ENCODE measurements at places on chromosomes 5 and 9.

DNA sequence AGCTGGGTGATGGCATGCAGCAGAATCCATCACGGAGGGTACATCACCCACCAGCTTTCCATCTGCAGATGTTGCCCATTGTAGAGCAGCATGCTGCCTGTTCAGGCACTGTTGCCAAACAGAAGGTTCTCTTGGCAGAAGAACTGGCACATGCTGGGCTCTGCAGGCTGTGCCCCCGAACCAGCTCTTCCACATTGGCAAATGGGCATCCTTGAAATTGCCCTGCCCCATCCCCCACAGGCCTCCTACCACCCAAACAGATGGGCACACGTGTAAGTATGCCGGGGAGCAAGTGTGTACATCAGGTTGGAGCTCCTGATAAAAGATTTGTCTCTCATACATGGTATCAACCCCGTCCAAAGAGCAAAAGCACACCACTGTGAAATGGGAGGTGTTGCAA, 220.3 kb upstream of the TAS2R1 start:
- no peak for DNase-seq

- no peak for DNase-seq
Measured at GRCh38 chr9:26266146-26266793, 588.0 kb upstream of the TUSC1 start.

GRCh38 chr9:32928145-32928763, 73.2 kb downstream of the APTX start:
- DNase-seq: no peak

DNA sequence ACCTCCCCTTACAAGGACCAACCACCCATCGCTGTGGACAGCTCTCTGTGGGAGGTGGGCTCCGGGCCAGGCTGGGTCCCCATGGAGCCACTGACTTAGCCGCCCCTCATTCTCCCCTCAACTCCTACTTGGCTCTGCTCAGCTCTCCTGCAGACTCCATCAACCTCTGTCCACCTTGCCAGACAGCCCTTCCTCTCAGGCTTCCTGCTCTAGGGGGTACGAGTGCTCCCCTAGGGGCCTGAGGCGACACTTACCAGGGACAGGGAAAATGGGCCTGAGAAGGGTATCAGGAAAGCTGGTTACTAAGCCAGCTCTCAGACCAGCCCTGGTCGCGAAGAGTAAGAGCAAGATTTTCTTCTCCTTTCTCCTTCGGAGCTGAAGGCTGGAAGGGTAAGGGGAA, 43.9 kb downstream of the SHB start:
- no peak for DNase-seq

DNA sequence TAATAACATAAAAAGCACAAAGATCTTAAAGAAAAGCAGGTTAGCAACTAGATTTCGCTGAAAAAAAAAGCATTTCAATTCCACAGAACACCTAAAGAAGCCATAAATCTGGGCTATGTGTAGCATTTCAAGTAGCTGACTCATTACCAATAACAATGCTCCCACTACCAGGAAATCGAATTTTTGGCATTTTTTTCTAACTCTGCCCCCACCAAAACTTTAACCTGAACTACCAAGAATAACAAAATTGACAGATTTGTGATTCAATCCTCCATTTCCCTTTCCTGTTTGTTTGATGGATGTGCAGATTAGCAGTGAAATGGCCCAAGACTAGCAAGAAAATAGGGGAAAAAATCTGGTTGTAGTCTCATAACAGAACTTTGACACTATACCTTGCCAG, 180.2 kb downstream of the RASEF start:
- DNase-seq: no peak

GRCh38 chr5:179273441-179274145, 71.7 kb downstream of the ADAMTS2 start:
- no peak for DNase-seq

- DNase-seq: no peak
Measured at GRCh38 chr5:5770825-5771224, 348.3 kb downstream of the ICE1 start.

DNA sequence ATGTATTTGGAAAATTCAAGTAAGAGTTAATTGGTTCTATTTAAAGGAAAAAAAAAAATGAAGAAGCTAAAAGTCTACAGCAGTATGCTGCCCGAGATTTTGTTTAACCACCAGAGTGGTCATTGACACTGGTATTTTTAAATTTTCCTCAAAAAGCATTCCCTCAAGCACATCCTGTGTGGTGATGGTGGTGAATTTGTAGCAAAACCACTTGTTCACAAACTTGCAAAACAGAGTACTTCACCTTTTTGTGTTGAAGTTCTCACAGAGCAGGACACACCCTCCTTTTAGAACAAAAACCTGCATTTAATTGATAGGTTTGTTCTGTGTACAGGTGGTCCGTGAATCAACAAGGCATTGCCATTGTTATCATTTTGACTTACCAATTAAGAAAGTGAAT, 374.2 kb downstream of the EFNA5 start:
- DNase-seq: no peak

- DNase-seq: peak; percentile 72
Measured at GRCh38 chr5:116576053-116576713, 1.6 kb upstream of the SEMA6A start.

DNA sequence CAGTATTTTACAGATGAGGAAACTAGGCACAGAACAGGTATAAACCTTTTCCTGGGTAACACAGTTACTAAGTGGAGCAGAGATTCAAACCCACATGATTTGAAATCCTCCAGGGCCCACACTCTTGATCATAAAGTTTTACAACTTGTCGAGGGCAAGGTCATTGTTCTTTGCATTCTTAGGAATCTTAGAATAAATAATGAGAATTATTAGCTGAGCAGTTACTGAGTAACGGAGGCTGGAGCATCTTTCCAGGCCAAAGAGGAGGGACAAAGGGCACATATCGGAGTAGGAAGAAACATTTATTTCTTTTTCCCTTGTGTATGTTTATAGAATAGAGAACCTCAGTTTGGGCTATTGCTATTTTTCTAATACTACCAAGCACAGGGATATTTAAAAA, 27.1 kb upstream of the F2R start:
- DNase-seq: no peak

DNA sequence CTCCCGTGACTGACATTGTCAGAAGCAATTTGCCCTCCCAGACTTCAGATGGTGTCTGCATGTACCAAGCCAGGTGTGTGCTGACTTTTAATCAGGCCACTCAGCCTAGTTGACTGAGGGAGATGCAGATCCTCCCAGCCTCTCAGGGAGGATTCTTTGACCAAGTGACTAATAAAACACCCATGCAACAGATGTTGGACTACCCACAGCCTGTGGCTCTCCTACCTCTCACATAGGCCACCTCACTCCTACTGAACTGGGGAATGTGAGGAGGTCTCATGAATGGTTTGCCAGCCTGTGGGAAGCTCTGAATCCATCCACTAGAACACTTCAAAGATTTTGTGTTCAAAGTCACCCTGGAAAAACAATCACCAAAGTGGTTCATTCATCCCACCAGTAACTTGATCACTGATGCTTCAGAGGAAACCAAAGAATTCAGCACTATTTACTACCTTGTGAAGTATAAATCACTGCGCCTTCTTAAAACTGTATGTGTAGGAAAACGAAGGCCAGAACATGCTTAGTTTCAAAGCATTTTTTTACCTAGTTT, 80.1 kb downstream of the ESM1 start:
- DNase-seq: no peak

GRCh38 chr5:131581702-131582101, 53.3 kb downstream of the RAPGEF6 start:
- DNase-seq: no peak

GRCh38 chr5:137148655-137149054, 350.5 kb downstream of the SPOCK1 start:
- DNase-seq: no peak

GRCh38 chr9:28820741-28821140, 1247.5 kb upstream of the C9orf72 start:
- DNase-seq: no peak

DNA sequence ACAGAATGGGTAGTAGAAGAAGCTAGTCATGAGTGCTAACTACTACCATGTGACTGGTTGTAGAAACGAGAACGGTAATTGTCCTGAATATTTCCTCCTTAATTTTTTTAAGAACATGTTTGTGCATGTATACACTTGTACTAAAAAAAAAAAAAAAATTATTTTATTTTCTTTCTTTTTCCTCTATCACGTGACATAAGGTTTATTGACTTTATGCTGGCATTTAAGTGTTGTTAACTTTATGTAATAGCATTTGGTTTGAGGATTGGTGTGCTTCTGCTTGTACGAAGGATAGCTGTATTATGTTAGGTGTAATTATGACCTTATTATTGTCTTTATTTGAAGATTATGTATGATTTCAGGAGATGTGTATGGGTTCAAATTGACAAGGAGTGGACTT, 349.1 kb upstream of the PTPRD start:
- no peak for DNase-seq

DNA sequence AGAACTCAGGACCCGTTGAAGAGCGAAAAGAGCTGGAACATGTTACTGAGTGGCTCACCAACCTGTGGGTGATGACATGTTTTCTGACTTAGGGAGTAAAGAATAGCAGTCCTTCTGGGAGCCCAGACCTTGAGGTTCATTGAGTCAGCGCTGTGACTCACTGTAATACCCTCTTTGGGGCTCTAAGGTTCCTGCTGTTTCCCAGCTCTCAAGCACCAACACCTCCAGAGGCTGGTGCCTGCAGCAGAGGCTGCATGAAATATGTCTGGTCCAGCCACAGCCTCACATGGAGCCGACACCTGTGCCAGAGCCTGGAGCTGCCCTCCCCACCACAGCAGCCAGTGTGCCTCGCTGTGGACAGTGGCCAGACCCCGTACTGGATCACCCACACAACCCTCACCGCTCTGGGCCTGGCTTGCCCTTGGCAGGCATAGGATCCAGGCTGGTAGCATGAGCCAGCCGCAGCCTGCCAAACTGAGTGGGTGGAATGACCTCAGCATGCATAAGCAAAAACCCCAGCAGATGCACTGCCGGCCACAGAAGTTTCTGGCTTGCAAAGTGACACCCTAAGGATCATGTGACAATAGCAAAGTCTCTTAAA, 143.5 kb upstream of the MRPS30 start:
- no peak for DNase-seq

DNA sequence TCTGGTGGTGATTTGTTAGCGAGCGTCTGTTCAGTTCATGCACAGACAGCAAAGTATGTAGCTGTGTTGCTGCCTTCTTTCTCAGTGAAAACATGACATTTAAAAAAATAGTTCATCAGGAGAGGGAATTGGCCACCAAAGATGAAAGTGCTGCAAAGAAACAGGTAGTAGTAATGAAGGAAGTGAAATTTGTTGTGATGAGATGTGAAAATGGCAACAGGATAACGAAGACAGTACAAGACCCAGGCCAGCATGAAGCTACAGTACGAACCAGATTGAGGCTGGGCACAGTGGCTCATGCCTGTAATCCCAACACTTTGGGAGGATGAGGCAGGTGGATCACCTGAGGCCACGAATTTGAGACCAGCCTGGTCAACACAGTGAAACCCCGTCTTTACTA, 136.0 kb downstream of the SMARCA2 start:
- no peak for DNase-seq

DNA sequence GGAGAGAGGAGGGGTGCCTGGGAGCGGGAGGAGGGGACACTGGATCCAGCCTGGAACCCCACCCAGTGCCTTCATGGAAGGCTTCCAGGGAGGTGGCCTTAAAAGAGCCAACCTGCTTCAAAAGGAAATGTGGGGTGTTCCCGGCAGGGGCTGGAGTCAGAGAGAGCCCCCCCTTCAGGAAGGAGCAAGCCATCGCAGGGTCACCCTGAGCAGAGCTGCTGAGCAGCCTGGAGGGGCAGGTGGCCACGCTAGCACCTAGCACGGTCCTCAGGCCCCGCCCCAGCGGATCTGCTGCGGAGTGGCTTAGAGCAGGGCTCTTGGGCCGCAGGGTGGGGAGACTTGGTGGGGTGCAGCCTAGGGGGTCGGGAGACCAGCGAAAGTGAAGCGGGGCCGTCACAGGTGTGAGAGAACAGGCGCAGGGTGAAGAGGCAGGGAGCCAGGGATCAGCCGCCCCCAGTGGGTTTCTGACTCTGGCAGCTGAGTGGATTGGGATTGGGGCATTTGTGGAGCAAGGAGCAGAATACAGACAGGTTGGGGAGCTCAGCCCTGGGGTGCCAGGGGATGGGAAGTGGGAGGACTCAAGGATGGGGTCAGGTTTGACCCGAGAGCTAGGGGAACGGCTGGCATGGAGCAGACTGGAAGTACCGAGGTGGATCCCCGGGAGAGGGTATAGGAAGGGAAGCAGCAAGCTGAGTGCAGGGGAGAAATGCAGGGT, 1.5 kb downstream of the LCN2 start:
- no peak for DNase-seq

DNA sequence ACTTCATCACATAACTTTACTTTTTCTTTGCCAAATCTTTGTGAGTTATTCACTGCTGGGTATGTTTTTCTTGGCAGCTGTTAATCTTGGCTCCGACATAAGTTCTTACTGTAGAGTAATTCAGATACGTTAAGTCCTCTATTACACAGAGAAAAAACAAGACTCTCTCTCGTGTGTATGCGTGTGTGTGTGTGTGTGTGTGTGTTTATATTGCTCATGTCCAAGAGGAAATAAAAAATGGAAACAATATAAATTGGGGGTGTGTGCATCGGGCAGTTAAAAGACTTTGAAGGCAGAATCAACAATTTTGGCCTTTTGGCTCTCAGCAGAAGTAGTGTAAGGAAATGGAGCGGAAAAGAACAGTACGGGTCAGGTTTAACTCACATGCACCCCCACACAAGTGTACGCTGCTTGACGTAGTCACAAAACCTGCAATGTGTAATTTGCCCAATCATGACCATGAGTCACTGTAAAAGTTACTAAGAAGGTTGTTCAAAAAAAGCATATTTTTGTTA, 67.2 kb upstream of the IFNE start:
- no peak for DNase-seq

GRCh38 chr9:135990468-135991429, 29.6 kb upstream of the UBAC1 start:
- peak; percentile 53 for DNase-seq

GRCh38 chr9:35510754-35511428, 21.0 kb downstream of the RUSC2 start:
- no peak for DNase-seq

DNA sequence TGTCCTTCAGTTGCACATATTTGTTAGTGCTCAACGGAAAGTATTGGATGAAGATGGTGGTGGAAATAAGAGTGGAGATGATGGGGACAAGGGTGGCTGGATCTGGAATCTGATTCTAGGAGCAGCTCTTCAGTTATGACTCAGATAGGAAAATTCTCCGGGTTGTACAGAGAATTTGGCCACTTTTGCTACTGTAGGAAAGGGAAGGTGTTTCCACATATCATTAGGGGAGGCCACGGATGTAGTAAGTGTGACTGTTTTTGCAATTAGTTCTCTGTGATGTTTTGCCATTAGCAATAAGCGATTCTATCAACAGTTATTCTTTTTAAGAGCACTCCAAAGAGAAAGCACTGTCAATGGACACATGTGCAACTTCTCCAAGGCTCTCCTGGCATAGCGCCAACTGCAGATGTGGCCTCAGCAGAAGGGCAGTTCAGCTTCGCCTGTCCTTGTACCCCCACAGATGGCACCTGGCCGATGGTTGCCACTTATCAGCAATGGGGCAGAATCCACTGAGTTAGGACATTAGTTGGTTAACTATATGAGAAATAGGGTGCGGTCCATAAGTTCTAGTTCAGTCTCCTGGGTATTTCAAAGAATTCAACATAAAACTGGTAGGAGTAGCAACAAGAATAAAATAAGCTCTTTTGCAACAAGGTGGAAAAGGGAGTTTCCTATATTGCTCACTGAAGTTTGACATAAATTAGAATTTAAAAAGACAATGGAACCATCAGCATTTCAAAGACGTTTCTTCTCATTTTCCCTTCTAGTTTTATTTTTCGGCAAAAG, 96.3 kb downstream of the ARSB start:
- no peak for DNase-seq

Data from putamen (tissue), 1 donor.